ENCODE measurements at places on chromosomes 2 and 18.

GRCh38 chr2:46202453-46202852 lies 94.8 kb upstream of the EPAS1 start:
- no peak for DNase-seq

DNA sequence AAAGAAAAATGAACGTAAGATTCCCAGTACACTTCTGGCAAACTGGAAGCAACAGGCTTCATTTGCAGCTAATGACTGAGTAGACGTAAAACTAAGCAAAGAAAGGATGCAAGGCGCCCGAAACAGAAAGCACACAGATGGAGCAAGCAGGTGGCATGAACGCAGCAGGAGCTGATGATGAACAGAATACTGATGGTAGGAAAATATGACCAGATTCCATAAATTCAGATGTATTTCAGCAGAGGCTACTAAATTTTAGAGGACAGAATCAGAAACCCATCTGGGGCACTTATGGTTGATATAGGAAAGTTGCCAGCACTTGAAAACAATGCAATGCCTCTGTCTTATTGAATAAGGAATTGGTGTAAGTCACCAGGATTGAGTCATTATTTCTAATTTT lies 658.7 kb upstream of the LINC00305 start:
- no peak for DNase-seq

DNA sequence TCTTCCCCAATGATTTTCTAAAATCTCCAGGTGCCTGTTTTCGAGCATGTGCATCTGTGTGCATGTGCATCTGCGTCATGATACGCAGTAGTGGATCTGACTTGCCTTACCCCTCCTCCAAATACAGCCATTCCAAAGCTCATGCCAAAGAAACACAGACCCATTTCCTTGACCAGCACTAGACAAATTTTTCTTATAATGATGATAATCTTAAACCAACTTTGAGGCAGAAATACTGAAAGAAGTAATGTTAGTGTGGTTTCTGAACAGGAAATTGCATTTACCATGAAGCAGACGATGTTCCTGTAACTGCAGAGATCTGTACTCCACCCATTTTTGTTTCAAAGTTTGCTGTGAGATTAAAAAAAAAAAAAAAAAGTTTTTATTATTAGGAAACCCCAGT lies 25.6 kb downstream of the CYTIP start:
- no peak for DNase-seq

DNA sequence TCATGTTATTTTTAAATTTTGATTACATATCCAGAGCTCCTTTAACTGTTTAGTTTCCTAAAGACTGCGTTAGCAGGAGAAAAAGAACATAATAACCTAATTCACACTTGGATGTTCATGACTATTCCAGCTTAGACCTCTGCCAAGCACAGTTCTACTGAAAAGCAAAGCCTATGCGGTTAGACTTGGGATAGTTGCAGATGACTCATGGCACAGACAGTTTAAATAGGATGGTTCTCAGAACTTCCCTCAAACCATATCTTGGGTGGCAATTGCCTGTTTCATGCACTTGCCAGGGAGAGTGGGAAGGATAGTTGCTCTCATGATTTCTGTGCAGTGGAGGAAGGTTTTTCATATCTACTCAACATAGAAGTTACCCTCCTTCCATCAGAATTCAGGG lies 149.7 kb upstream of the KLHL29 start:
- no peak for DNase-seq

- DNase-seq: no peak
These were observed 31.4 kb upstream of the DARS1 start for GRCh38 chr2:136016836-136017235.

- DNase-seq: no peak
These were observed 79.0 kb downstream of the CCDC150 start for GRCh38 chr2:196718419-196719109.

- no peak for DNase-seq
These were observed 2.7 kb upstream of the TGIF1 start for GRCh38 chr18:3447068-3447894.

GRCh38 chr2:234025466-234025865 lies 25.0 kb upstream of the SPP2 start:
- DNase-seq: no peak

GRCh38 chr2:147989809-147990403 lies 30.6 kb downstream of the ORC4 start:
- DNase-seq: no peak

- no peak for DNase-seq
These were observed 152.2 kb downstream of the PID1 start for GRCh38 chr2:229118927-229119326.

DNA sequence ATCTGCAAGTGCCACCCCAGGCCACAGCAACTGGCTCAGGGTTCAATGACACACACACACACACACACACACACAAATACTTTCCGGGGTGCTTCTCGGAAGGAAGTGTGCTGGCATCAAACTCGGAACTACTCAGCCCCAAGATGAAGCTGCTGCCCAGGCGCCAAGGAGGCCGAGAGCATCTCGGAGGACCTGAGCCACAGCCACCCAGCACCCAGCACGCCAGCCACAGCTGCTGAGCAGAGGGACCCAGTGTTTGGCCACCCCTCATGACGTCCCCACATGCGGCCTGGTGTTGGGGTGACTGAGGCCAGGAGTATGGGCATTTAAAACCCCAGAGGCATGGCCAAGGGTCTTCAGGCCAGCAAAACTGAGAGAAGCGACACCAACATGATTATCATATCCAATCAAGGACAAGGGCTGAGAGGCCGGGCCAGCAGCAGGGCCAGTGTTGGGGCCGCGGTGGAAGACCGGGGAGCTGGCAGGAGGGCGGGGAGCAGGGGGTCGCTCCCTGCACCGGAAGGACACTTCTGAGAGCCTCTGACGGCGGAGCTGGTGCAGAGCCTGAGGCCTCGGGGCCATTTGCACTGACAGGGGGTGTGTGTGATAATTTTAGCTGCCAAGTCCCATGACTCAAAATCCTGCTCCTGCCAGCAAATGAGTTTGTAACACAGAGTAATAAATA lies 61.8 kb downstream of the BIN1 start:
- DNase-seq: no peak

DNA sequence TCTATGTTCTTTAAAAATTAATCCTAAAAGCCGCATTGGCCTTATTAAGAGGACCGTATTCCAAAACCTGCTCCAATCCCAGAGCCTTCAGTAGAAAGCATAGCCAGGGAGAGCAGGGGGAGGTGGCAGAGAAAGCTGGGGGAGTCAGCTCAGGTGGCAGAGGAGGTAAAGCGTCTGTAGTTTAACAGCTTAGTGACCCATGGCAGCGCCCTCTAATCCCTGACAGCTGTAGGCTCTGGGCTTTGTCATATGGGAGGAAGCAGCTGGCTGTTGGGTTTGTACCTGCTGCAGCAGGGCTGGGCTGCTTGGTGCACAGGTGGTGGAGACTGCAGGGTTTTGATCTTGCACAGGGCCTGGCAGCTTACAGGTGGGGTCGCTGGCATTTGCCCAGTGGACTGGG lies 50.6 kb downstream of the THNSL2 start:
- DNase-seq: no peak

- no peak for DNase-seq
These were observed 20.3 kb downstream of the TUBB6 start for GRCh38 chr18:12328179-12328823.

DNA sequence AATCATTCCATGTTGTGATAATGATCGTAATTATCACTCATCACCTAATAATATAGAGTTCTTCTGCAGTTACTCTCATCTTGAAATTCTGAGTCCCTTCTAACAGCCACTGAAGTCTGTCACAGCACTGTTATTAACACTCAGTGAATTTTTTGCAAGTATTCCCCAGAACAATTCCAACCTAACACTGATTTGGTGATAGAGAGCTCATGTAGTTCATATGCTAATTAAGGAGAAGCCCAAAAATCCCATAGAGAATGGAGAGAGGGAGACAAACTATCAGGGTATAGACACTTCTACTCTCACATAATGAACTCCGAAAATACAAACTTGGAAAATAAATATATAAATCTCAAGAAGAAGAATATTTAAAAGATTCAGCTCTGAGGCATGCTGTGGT lies 1253.4 kb upstream of the NXPH2 start:
- no peak for DNase-seq

DNA sequence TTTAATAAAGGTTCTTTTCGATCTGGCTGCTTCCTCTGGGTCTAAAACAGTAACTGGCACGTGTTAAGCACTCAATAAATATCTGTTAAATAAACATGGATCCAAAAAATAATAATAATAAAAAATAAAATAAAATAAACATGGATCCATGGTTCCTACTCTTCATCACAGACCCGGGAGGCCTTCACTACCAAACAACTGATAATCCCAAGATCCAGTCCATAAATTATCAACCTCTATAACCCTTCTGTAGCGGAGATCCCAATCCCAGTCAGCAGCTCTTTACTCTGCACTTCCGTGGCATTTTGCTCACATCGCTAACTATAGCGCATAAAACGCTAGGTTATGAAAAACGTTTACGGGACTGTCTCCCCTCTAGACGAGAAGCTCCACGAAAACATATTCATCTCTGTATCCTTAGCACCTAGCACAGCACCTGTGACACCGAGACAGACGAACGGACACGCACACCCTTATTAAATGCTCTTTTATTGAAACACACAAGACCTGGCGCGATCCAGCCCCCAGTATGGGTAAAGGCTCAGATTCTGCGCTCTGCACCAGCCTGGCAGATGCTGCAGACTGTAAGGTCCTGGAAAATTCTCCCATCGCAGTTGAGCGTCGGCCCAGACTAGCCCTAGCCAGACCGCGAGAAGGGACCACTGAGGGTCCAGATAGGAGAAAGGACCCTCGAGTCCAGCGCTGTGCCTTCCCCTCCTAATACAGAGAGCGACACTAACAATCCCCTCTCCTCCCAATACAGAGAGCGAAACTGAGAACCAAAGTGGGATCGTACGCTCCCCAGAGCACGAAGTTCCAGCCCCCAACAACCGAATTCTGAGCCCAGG lies 770 bp downstream of the NBAS start:
- no peak for DNase-seq

DNA sequence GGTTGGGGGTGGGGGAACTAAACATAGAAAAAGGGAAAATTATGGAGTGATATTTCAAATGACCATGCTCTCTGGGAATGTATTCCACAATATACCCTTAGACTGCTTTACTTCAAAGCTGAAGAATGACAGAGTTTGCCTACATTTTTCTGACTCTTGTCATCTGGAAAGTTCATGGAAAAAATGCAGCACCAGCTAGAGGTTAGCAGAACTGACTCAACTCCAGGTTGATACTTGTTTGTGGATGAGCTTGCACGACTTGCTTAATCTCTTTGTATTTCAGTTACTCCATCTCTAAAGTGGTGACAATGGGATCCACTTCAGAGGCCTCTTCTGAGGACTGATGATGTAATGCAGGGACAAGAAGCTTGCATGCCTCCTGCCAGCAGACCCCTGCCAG lies 824.0 kb upstream of the ID2 start:
- DNase-seq: no peak

GRCh38 chr2:85704038-85704437 lies 9.9 kb downstream of the GNLY start:
- no peak for DNase-seq

- DNase-seq: no peak
These were observed 17.3 kb downstream of the BCL2 start for GRCh38 chr18:63302220-63302619.

- DNase-seq: no peak
These were observed 772.0 kb downstream of the CNTNAP5 start for GRCh38 chr2:124797049-124797448.

- DNase-seq: no peak
These were observed 359.5 kb downstream of the ZNF521 start for GRCh38 chr18:24992491-24992890.

DNA sequence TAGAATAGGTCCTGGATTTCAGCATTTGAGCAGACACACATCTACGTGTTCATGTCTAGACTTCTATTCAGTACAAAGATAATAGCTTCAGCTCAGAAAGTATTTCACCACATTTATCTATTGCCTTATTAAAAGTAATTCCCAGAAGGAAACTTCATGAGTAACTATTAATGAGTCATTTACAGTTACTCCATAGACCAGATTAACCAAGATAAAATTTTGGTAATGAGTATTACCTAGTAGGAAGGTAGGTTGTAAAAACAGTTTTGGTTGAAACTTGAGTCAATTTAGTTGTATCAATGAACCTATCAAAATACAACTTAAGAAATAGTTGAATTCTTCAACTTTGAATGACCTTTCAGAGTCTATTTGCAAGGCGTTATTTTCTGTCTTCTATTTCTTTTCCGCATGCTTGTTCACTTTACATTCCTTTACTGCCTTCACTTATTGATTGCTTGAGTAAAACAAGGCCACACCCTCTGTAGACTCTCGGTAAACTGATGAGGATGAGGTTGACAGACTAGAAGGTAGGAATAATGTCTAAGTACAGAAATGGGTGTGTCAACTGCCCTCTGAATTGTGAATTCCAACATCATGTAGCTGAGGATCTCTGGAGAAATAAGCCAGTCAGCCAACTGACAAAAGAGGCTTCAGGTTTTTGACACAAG lies 1165.6 kb upstream of the ZEB2 start:
- no peak for DNase-seq

DNA sequence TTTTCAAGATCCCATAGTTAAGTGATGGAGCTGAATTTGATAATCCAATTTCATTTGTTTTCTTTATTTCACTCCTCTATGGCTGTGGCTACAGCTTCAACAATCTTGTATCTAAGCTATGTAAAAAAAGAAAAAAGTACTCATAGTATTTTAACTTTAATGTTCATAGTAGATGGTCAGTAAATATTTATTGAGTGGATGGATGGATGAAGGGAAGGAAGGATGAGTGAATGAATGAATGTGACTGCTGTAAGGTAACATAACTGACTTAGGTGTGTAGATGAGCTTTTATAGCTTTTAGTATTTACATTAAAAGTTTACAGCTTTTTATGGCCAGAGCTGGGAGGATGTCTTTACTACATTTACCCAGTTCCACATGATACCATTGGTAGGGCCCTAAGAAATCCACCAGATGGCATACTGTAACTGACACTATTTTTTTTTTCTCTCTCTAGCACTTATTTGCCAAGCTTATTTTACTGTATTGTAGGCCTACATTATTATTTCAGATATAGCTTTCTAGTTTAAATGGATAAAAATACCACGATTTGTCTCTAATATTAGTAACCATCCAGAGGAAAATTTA lies 13.4 kb upstream of the HRH4 start:
- no peak for DNase-seq

DNA sequence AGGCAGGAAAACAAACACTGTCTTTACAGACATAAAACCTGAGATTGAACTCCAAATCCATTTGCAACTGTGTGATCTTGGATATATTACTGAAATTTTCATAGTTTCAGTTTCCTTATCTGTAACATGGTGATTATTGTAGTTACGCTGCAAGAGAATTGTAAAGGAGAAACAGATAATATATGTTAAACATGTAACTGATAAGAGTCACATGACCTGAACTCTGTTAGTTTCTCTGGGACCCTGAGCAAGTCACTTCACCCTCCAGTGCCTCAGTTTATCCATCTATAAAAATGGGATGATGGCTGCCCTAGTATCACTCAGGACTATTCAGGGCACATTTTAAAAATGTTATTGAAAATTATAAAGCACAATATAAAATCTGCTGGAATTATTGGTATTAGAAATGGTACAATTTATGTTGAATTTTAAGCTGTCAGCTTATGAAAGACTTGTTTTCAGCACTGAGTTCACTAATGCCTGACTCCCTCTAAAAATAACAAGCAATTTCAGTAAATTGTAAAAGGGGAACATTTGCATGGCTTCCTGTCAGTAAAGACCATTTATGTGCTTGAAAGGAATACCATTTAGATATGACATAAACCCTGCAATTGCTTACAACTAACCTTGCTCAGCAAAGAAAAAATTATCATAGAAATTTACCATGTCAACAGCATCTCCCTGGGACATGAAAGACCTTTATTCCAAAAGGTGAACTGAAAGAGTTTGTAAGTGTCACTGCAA lies 393.5 kb downstream of the RAD51AP2 start:
- no peak for DNase-seq

- no peak for DNase-seq
These were observed 13.3 kb downstream of the MBP start for GRCh38 chr18:77119101-77119850.

Measured in stimulated activated CD8-positive, alpha-beta memory T cell treated with anti-CD3 and anti-CD28 coated beads, Interleukin-2, amount 100 ng/mL, for 1 hour (primary cell).